GDM1 (cell line): ENCODE measurements at places on chromosomes 1 and 21.

DNA sequence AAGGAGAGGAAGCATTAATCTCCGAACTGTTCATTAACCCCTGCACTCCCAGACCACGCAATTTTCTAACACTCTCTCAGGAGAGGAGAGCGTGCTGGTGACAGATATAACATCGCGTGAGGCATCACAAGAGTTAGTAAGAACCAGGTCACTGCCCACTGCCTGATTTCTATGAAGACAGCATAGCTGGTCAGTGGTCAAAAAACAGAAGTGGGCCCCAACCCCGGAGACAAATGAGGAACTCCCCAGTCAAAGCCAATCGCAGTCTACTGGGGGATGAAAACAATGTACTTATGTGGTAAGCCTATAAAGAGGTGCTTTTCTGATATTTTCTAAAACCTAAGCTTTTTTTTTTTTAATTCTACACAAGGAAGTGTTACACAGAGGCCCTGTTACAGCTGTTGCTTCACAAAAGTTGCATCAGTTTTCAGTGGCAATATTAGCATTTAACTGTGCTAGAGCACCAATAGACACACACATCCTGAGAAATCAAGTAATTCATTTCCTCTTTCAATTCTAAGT is 231.8 kb upstream of the IRF2BP2 start:
- DNase-seq: peak; percentile 34

- no peak for DNase-seq
Measured at GRCh38 chr1:100415498-100415778, 63.1 kb downstream of the CDC14A start.

GRCh38 chr1:229030630-229031029 is 240.3 kb upstream of the RAB4A start:
- no peak for DNase-seq

GRCh38 chr1:217139513-217139912 is 416.3 kb upstream of the ESRRG start:
- no peak for DNase-seq

GRCh38 chr1:154352245-154352580 is 26.9 kb downstream of the ATP8B2 start:
- DNase-seq: no peak

DNA sequence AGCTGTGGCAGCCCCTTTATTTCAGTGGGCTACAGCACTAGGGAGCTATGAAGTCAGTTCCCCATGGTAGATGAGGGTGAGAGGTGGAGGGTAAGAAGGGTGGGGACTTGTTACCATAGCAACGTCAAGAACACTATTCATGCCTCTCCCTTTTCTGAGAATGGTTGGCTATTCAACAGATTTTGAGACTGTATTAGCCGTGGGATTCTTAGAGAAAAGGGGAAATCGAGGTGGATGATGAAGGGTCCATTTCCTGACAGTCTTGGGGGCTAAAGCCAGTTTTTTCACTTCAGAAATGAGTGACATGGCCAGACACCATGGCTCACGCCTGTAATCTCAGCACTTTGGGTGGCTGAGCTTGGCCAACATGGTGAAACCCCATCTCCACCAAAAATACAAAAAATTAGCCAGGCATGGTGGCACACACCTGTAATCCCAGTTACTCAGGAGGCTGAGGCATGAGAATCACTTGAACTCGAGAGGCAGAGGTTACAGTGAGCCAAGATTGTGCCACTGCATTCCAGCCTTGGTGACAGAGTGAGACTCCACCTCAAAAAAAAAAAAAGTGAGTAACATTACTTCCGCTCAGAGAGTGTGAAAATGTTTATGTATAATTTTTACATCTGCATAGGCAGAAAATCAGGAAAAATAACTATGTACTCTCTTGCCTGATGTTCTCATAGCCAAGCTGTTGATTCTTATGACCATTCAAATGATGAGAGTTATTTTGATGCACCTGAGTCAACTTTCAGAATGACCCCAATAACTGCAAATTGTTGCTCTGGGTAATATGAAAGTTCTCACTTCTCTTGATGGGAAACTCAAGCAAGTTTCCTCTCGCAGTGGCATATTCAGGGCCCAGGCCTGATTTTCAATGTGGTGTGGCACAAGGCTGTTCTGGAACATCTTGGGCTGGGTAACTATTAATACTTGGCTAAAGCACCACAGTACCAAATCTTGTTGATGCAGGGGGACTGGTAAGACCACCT is 23.2 kb upstream of the RGSL1 start:
- DNase-seq: no peak

DNA sequence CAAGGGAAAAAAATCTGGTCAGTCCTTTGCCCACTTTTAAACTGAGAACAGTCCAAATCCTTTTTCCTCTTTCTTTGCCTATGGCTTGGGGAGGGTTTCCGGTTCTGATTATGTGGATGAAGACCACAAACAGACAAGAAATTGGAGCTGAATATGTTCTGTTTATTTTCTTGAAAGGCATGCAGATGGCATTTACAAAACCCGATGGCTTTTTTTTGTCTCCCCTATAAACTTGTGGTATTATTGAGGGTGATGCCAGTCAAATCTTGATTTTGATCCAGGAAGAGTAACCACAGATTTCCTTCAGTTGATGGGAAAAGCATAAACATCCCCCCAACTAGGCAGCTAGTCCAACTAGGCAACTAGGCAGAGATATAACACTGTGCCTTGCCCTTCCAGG is 38.9 kb downstream of the PLPP3 start:
- DNase-seq: no peak

GRCh38 chr1:232853994-232854797 is 49.0 kb downstream of the MAP10 start:
- no peak for DNase-seq

- DNase-seq: no peak
Measured at GRCh38 chr1:220928320-220928719, 49.1 kb downstream of the HLX start.

- no peak for DNase-seq
Measured at GRCh38 chr1:229619002-229619401, 6.9 kb downstream of the TAF5L start.

GRCh38 chr1:41847733-41848132 is 71.0 kb downstream of the HIVEP3 start:
- DNase-seq: no peak

DNA sequence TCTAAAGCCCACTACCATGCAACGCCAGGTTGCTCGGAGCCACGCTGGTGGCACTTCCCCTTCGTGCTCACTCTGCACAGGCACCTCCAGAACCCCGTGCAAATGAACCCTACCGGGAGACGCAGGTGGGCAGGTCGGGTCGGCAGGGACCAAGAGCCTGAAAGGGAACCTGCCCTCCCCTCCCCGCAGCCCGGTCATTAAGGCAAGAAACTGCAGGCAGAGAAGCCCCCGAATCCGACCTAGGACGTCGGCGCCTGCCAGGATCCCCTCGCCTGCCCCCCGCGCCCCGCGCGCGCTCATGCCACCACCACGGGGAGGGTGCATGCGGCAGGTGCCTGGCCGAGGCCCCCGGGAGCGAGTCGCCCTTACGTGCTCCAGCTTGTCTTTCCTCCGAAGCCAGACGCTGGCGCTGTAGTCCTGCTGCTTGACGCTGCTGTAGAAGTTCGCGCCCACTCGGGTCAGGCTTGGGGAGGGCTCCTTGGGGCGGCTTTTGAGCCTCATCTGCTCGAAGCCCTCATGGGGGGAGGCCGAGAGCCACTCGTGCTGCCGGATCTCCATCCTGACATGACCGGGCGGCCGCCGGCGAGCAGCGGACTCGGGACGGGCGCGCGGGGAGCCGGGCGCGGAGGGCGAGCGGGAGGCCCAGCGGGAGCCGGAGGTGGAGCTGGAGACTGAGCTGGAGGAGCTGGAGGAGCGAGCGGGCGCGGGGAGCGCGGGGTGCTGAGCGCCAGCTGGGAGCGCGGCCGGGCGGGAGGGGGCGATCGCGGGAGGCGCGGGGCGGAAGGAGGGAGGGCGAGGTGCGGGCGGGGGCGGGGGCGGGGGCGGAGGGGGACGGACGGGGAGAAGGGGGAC is 552 bp downstream of the PLD5 start:
- no peak for DNase-seq
